ENCODE measurements at places on chromosomes 12 and 14.

DNA sequence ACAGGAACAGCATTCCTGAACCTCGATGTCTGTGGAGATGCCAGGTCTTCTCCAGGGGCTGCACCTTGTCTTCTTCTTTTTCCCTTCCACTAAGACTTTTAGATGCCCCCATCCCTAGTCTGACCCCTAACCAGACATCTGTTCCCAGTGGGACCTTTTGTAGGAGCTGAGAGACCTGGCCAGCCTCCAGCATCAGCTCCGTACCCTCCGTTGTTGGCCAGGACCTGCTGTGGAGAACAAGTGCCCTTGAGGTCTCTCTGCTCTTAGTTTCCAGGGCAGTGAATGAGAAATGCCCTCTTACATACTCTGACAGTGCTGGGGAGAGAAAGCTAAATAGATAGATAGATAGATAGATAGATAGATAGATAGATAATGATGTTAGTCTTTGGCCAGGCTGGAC, 16.8 kb upstream of the SDR39U1 start:
- no peak for DNase-seq

- DNase-seq: no peak
Observed at GRCh38 chr14:31660191-31660590, 99.0 kb downstream of the NUBPL start.

GRCh38 chr12:25677232-25677937, 124.3 kb upstream of the LMNTD1 start:
- DNase-seq: no peak

GRCh38 chr12:20503858-20504257, 135.5 kb downstream of the PDE3A start:
- no peak for DNase-seq

DNA sequence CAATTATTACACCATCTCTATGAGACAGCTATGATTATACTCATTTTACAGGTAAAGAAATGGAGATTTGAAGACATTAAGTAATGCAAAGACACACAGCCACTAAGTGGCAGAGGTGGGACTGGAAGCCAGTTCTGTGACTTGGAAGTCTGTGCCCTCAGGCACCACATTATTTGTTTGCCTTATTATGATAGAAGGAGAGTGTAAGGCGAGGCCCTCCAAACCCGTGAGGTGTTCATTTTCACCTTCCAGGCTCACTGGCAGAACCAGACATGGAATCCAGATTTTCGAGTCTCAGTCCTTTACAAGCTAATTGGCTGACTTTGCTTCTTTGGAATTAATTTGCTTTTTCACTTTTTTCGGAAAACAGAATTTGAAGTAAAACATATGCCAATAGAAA, 107.9 kb downstream of the CAND1 start:
- no peak for DNase-seq

Data from activated CD8-positive, alpha-beta memory T cell treated with anti-CD3 and anti-CD28 coated beads for 1 hour (primary cell).